ENCODE measurements at places on chromosomes 5 and 9. TPM values are rescaled to one million over a fixed set of nuclear protein-coding genes. Genes with fewer than 3 reads are reported as not detected.

The PCDHA1 gene
- not detected for total RNA-seq

The SLCO4C1 gene
- total RNA-seq, result 29.5 TPM

GRCh38 chr9:4690144-4690543 lies 10.8 kb downstream of the CDC37L1 start:
- peaks cover 19% of the 10 kb centered on the region for H3K4me1 ChIP-seq
- peaks cover 60% of the 10 kb centered on the region for H3K36me3 ChIP-seq
- H3K27ac ChIP-seq, result no peak overlapping the region

GRCh38 chr9:76438841-76439588 lies 20.0 kb upstream of the GCNT1 start:
- H3K4me1 ChIP-seq, result no peaks in the 10 kb centered on the region
- H3K27ac ChIP-seq, result no peak overlapping the region
- DNase-seq, result no peak
- H3K4me3 ChIP-seq, result no peak overlapping the region
- H3K27me3 ChIP-seq, result no peaks in the 10 kb centered on the region
- H3K36me3 ChIP-seq, result no peaks in the 10 kb centered on the region

DNA sequence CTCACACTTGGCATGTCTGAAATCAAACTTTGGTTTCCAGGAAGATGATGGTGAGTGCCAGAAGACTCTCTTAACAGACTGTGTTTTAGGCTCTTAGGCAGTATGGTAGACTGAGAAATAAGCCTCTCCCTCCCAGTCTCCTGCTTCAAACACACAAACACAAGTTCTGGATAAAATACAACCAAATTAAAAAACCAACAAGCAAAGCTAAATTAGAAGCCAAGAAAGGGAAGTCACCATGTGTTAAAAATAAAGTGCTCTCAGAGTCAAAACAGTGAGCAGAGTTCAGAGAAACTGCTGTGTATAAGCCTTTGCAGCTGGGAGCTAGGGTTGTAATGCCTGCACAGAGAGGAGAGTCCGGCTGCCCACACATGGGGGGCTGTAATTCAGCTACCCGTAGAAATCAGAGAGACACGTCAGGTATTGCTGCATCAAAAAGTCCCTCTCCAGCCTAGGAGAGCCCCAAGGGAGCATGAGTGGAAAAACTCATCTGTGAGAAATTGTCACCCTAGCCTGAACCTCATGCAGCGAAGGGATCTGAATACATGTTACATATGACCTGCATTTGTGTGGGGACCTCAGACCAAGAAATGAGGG lies 62.6 kb downstream of the ANGPTL2 start:
- H3K4me3 ChIP-seq, result no peak overlapping the region
- DNase-seq, result no peak
- no peak overlapping the region for H3K27ac ChIP-seq
- H3K36me3 ChIP-seq, result no peaks in the 10 kb centered on the region
- H3K4me1 ChIP-seq, result peaks cover 24% of the 10 kb centered on the region
- H3K27me3 ChIP-seq, result no peaks in the 10 kb centered on the region

Data from lower lobe of right lung (tissue), 2 donors.